ENCODE measurements at places on chromosomes 16 and 17.

GRCh38 chr17:10628756-10629155, 28.4 kb downstream of the MYH3 start:
- no peak for DNase-seq

DNA sequence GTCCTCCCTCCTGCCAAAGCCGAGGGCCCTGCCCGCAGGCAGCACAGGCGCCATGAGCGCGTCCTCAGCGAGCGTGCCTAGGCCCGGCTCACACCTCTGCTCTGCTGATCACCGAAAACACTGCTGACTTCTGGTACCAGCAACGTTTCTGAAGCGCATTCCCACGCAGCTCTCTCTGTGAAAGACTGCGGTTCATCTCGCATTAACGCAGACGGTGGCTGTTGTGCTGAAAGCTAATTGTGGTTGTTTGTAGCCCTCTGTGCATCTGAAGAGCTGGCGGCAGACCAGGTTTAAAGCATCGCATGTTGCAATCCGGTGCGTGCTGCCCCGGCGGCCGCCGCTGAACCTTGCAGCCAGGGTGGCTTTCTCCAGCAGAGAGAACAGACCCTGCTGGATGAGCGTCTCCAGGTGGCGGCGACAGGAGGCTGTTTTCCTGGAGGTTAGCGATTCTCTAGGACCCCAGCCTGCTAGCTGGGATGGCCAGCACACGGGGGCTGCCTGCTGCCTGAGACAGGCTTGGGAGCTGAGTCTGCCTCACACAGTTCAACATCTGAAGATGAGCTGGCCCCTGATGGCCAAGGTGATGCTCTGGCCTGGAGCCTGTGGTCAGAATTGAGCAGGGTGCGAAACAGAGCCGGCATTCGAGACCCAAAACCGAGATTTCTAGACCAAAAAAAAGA, 49.8 kb upstream of the CHMP6 start:
- peak; percentile 89 for DNase-seq

DNA sequence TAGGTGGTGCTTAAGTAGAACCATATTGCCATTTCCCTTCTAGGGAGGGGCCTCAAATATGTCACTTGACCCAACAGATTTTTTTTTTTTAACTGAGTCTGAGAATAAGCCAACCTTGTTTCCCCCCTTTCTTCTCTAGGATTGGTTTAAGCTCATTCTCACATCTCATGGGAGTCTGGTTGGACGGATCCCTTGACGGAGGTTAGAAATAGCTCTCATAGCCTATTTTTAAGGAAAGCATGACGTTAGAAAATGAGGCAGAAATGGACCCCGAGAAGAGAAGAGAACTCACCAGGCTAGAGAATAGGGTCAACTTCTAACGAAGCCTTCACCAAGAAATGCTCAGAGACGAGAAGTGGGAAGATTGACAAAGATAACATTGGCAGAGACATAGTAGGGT, 95.1 kb upstream of the ZFHX3 start:
- no peak for DNase-seq

- no peak for DNase-seq
These were observed 834 bp upstream of the TXNDC11 start for GRCh38 chr16:11743308-11744074.

- DNase-seq = no peak
These were observed 233.4 kb downstream of the STX8 start for GRCh38 chr17:9342225-9342624.

- no peak for DNase-seq
These were observed 138.2 kb upstream of the COX10 start for GRCh38 chr17:13931111-13931526.

DNA sequence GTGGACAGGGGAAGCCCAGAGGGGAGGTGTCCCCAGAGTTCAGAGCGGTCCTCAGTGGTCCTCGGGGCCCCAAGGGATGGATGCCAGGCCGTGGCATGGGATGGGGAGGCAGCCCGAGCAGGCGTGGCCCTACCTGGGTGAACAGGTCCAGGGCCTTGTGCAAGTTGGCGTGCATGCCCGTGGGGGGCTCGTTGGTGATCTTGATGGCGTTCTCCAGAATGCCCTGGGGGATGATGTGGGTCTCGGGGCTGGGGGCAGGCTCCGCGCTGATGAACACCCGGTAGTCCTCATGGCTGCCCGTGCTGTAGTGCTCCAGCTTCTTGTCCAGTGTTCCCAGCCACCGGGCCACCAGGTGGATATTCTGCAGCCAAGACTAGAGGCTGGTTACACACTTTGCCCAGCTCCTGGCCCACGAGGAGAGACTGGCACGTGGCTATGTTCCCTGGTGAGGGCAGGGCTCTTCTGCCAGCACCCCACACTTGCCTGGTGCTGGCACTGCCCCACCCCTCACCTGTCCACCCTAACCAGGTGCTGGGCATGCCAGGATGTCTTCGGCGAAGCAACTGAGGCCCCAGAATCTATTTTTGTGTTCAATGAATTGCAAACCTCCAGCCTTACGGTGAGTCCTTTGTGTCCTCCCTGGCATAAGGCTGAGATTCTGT, 59.2 kb downstream of the PGS1 start:
- no peak for DNase-seq

DNA sequence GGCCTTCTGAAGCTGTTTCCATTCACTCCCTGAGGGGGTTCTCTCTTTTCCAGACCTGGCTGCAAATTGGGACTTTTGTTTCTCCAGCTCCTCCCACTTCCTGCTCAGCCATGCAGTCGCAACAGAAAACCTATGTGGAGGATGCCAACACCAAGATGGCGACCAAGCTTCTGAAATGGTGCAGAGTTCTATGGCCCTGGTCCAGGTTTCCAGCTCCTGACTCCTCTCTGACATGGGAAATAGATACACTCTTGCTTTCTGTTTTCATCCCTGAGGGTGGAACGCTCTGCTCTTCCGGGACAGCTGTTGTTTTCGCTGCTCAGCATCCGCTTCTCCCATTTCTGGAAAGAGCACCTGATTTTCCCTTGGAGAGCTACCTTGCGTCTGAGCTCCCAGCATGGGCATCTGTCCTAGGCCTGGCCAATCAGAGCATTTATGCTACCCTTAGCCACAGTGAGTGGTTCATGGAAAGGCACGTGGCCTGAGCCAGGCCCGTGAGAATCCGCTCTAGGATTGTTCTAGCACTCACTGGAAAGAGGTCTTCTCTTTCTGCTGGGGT, 8.1 kb downstream of the GPRC5B start:
- DNase-seq = no peak

DNA sequence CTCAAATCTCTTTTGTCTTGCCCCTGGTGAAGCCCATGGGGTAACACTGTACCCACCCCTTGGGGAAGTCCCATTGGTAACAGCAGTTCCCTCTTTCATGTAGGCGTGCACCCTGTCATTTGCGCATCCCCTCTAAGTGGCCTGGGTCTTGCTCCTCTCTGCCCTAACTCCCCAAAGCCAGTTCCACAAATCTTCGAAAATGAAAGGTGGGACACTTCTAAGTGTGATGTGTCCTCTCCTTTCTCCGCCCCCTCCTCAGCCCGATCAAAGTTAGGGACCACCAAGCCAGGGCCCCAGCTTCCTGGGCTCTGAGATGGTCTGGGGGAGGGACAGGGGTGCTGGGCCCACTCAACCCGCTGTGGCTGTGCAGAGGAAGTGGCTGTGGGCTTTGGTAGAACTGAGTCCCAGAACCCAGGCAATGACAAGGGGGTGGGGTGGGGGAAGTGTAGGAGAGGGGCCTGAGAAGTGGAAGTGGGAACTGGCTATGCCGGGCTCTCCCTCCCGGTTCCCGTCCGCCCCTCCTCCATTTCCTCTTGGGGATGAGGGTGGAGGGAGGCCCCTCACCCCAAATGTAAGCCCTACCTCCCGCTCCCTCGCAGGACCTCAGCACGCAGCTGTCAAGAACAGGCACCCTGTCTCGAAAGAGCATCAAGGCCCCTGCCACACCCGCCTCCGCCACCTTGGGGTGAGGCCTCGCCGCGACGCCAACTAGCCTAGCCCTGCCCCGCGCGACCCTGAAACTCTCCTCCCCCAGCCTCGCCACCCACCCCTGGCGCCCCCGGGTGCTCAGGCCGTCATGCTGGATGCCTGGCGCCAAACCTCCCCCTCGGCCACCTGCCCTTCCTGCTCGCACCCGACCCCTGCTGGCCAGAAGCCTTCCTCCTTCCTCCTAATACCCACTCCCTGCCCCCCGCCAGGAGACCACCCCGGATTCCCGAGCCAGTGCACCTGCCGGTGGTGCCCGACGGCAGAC, 8.7 kb downstream of the ABI3 start:
- no peak for DNase-seq

GRCh38 chr17:65514082-65514481, 47.4 kb downstream of the AXIN2 start:
- DNase-seq = no peak

- DNase-seq = no peak
These were observed 276.6 kb downstream of the CPPED1 start for GRCh38 chr16:12527071-12527470.

DNA sequence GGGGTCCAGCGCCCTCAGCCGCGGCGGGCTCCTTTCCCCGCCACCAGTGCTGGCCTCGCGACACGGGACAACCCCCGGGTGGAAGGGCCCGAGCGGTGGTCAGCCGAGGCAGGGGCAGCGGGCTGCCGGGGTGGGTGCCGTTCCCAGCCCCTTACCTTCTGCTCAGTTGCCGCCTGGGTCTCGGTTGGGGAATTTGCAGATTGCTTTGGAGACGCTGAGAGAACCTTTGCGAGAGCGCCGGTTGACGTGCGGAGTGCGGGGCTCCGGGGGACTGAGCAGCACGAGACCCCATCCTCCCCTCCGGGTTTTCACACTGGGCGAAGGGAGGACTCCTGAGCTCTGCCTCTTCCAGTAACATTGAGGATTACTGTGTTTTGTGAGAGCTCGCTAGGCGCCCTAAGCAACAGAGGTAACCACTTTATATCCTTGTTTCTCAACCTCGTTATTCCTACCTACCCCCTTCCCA, 381 bp downstream of the CTNS start:
- no peak for DNase-seq

GRCh38 chr17:82304826-82305726, 12.3 kb downstream of the CD7 start:
- no peak for DNase-seq

- DNase-seq = no peak
These were observed 18.4 kb upstream of the CLEC18B start for GRCh38 chr16:74439685-74440084.

GRCh38 chr16:77784441-77785372, 3.7 kb upstream of the VAT1L start:
- no peak for DNase-seq

Measured in spinal cord (tissue), 10 donors.